ENCODE measurements at places on chromosomes 7 and 10. TPM values are rescaled to one million over a fixed set of nuclear protein-coding genes. Genes with fewer than 3 reads are reported as not detected.
A peak's percentile ranks its signal among the peaks of the same experiment; 100 is the strongest.

The NODAL gene
- total RNA-seq: not detected

The SLC26A5 gene
- not detected for total RNA-seq

The SLC39A12 gene
- total RNA-seq: not detected

DNA sequence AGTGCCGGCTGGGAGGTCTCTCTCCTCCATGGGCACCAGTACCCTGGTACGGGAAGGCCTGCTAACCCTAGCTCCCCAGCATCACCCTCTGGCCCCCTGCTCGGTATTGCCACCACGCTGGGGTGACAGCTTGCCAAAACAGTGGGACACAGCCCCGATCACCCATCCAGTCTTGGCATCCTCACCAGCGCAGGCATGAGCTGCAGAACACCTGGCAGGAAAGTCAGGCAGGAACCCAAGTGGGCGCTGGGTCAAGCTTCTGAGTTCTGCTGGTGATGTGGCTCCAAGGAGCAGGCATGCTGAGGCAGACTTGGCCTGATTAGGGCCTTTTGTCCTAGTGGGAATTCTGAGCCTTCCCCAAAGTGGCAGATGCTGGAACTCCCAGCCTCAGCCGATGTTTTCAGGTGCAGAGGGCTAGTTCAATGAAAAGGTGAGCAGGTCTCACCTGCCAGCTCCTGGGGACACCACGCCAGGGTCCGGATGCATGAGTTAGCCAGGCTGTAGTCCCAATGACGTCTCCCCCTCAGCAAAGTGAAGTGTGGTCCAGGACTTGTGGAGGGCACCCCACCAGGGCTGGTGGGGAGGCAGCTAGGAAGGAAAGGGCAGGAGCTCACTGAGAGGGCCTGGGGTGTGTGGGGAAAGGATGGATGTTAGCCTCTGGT is 8.5 kb upstream of the ZNF22 start:
- H3K27ac ChIP-seq: no peak overlapping the region
- H3K4me3 ChIP-seq: no peak overlapping the region
- no peaks in the 10 kb centered on the region for H3K36me3 ChIP-seq
- peaks cover 3% of the 10 kb centered on the region for H3K27me3 ChIP-seq
- peaks cover 29% of the 10 kb centered on the region for H3K4me1 ChIP-seq
- no peak for DNase-seq

DNA sequence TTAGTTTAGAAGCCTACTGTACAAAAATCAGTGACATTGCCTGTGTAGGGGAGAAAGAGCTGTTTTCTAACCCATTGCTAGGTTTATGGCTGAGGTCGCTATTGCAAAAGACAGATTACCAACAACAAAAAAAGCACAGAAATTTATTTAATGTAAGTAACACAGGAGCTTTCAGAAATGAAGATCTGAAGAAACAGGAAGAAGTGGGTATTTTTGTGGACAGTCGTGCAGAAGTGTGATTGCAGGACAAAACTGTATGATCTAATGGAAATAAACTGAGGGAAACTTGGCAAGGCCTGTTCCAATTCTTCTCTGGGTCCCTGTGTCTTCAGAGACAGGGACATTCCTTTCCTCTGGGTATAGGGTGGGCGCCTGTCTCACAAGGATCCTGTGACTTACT is 87.4 kb downstream of the APBB1IP start:
- no peaks in the 10 kb centered on the region for H3K27me3 ChIP-seq
- no peak for DNase-seq
- H3K27ac ChIP-seq: peak overlapping the region; percentile 58
- H3K4me3 ChIP-seq: no peak overlapping the region

GRCh38 chr7:95404316-95404865 is 8.2 kb upstream of the PON3 start:
- no peaks in the 10 kb centered on the region for H3K27me3 ChIP-seq
- no peaks in the 10 kb centered on the region for H3K4me1 ChIP-seq
- no peaks in the 10 kb centered on the region for H3K36me3 ChIP-seq
- DNase-seq: no peak
- no peak overlapping the region for H3K4me3 ChIP-seq

- H3K36me3 ChIP-seq: no peaks in the 10 kb centered on the region
- H3K27ac ChIP-seq: no peak overlapping the region
- peaks cover 8% of the 10 kb centered on the region for H3K27me3 ChIP-seq
- peaks cover 6% of the 10 kb centered on the region for H3K4me1 ChIP-seq
- H3K4me3 ChIP-seq: no peak overlapping the region
- no peak for DNase-seq
These were observed 82.6 kb downstream of the DNMBP start for GRCh38 chr10:99926925-99927720.

DNA sequence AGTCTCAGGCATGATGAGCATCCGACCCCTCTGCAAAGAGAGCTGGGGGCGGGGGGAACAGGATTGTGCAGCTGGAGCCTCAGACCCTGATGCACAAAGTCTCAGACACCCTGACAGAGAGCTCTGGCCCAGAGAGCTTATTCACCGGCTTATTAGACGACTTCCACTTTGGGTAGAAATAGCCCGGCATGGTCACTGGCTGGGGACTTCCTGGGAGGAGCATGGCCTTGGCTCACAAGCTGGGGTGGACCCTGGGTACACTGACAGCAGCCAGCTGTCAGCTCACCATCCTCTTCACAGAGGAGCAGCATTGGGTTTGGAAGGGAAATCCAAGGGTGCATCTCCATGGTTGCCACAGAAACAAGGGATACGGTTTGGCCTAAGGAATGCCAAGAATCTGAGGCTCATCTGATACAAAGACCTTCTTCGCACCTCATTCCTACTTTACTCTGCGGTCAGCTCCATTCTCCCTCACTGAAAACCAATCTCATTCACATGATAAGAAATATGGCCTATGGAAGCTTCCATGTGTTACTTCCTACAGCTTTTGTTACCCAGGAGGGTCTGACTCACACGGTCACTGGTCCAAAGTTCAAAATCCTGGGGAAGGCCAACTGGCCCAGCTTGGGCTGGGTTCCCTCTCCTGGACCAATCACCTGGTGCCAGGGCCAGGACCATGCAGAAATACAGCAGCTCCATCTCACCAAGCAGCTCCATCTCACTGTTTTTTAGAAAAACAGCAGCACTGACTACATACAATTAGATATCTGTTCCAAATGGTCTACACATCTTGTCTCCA is 25.1 kb downstream of the ZNF467 start:
- no peak overlapping the region for H3K4me3 ChIP-seq
- DNase-seq: no peak
- no peak overlapping the region for H3K27ac ChIP-seq

GRCh38 chr10:88895250-88895649 is 15.2 kb downstream of the STAMBPL1 start:
- no peak overlapping the region for H3K4me3 ChIP-seq
- H3K27me3 ChIP-seq: no peaks in the 10 kb centered on the region
- H3K27ac ChIP-seq: no peak overlapping the region

DNA sequence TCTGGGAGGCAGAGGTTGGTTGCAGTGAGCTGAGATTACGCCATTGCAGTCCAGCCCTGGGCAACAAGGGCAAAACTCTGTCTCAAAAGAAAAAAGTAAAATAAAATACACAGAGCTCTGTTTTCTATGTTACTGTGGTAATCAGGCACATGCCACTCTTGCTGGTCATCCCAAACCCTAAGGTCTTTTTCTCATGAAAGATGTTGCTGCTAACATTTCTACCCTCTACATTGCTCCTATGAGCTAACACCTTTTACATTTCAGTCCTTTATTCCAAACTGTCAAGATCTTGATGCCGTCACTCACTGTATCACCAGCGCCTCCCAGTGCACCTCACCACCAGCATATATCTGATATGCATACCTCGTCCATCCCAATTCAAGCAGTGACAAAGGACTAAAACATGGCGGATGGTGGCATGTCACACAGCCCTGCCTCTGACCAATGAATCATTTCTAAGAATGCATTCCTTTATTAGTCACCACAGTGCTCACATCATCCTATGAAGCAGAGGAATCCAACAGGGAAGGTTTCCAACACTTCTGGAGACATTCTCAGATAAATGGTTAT is 4.3 kb downstream of the DAGLB start:
- H3K27ac ChIP-seq: no peak overlapping the region
- no peaks in the 10 kb centered on the region for H3K27me3 ChIP-seq
- peaks cover 33% of the 10 kb centered on the region for H3K36me3 ChIP-seq
- no peak for DNase-seq
- peaks cover 50% of the 10 kb centered on the region for H3K4me1 ChIP-seq

- H3K4me3 ChIP-seq: no peak overlapping the region
- peaks cover 11% of the 10 kb centered on the region for H3K27me3 ChIP-seq
- no peaks in the 10 kb centered on the region for H3K36me3 ChIP-seq
- no peaks in the 10 kb centered on the region for H3K4me1 ChIP-seq
These were observed 14.3 kb downstream of the CALML3 start for GRCh38 chr10:5538892-5539651.

GRCh38 chr7:28182071-28182471 is 1.5 kb upstream of the JAZF1 start:
- peaks cover 16% of the 10 kb centered on the region for H3K4me1 ChIP-seq
- peaks cover 40% of the 10 kb centered on the region for H3K27me3 ChIP-seq
- H3K36me3 ChIP-seq: no peaks in the 10 kb centered on the region
- no peak for DNase-seq

All from activated T-helper 1 cell treated with anti-CD3 and anti-CD28 coated beads, Interleukin-12 subunit alpha, Interleukin-12 subunit beta, Interleukin-2, Interleukin-4 antibody, amounts not matched to agents 30 ng/mL and 10 ng/mL and 1 ng/mL, durations not matched to agents 14 hours and 24 hours and 36 hours (primary cell).